ENCODE measurements at places on chromosomes 2 and 18.

GRCh38 chr2:125070726-125071505 lies 1045.8 kb downstream of the CNTNAP5 start:
- DNase-seq, result no peak

GRCh38 chr2:85181134-85181631 lies 48.0 kb downstream of the TCF7L1 start:
- no peak for DNase-seq

DNA sequence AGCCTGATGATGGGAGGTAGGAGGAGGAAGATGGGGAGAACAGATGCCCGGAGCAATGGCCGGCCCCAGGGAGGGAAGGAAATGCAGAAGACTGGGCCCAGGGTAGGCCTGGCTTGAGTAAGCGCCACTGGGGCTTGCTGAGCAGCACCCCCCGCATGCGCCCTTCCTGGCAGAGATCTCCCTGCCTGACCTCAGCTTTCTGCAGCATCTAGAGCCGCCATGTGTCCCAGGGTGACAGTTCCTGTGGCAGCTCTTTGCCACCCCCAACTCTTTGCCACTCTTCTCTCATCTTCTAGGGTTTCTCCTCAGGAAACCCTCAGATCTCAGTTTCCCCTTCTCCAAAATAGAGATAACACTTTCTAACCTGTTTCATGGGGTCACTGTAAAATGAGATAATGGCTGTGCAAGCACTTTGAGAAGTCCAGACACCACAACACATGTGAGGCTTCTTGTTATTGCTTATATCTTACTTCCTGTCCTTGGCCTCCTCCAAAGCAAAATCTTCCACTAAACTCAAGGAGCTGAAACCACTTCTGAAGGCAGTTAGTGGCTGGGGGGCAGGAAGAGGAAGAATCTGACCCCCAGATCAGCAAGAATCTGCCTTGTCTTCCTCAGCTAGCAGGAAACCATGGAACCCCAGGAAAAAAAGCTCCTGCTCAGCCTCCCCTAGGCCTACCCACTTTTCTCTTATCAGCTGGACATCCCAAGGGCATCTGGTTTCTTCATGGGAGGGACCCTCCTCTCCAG lies 64.9 kb downstream of the EPAS1 start:
- no peak for DNase-seq

GRCh38 chr2:235533616-235534385 lies 40.0 kb downstream of the AGAP1 start:
- DNase-seq, result no peak

- DNase-seq, result no peak
Observed at GRCh38 chr2:83941886-83942285, 517.2 kb downstream of the SUCLG1 start.

- no peak for DNase-seq
Observed at GRCh38 chr2:71925268-71926088, 222.2 kb downstream of the CYP26B1 start.

Measured in kidney glomerular epithelial cell (primary cell).